ENCODE measurements at places on chromosomes 7 and 10.

- no peak for DNase-seq
Measured at GRCh38 chr10:10613656-10614244, 403.9 kb upstream of the CELF2 start.

GRCh38 chr7:55296070-55296469 is 69.1 kb upstream of the LANCL2 start:
- DNase-seq: no peak

DNA sequence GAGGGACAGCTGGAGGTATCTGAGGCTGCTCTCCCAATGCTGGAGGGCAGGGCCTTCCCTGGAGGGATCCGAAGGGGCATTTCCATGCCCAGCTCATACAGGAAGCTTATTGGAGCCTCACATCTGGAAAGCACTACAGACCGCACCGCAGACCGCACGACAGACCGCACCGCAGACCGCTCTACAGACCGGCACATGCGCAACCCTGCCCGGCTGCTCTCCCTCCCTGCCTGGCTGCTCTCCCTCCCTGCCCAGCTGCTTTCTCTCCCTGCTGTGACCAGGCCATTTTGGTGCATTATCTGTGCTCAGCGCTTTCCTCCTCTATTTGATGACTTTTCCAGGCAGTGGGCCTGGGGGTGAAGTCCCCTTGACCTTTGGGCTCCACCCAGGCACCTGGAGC is 39.6 kb upstream of the EN2 start:
- DNase-seq: no peak

GRCh38 chr7:121473645-121474300 is 77.7 kb upstream of the FAM3C start:
- DNase-seq: no peak

GRCh38 chr10:11533328-11533781 is 78.1 kb downstream of the USP6NL start:
- DNase-seq: no peak

GRCh38 chr10:131187926-131188325 is 123.6 kb downstream of the TCERG1L start:
- DNase-seq: no peak

GRCh38 chr7:155798673-155799439 is 13.4 kb downstream of the SHH start:
- DNase-seq: peak; percentile 70

GRCh38 chr7:10815546-10815945 is 158.1 kb upstream of the PHF14 start:
- DNase-seq: no peak

GRCh38 chr7:80498481-80499349 is 13.1 kb downstream of the GNAT3 start:
- DNase-seq: no peak

- DNase-seq: no peak
Measured at GRCh38 chr10:60387531-60387930, 2.1 kb downstream of the ANK3 start.

- DNase-seq: no peak
Measured at GRCh38 chr7:69049326-69049725, 548.9 kb upstream of the AUTS2 start.

- DNase-seq: no peak
Measured at GRCh38 chr10:103540722-103541121, 47.2 kb downstream of the NEURL1 start.

Data from Right ventricle myocardium inferior (tissue), 1 donor.